NCI-H526 treated with DMSO at 0.1 percent for 48 hours (cell line): ENCODE measurements at places on chromosomes 5 and 9.

GRCh38 chr5:173626505-173626820, 10.0 kb upstream of the BOD1 start:
- no peak for DNase-seq

- no peak for DNase-seq
These were observed 37.4 kb downstream of the CPEB4 start for GRCh38 chr5:173925449-173926071.

- DNase-seq: no peak
These were observed 28.9 kb downstream of the HABP4 start for GRCh38 chr9:96478829-96479371.

DNA sequence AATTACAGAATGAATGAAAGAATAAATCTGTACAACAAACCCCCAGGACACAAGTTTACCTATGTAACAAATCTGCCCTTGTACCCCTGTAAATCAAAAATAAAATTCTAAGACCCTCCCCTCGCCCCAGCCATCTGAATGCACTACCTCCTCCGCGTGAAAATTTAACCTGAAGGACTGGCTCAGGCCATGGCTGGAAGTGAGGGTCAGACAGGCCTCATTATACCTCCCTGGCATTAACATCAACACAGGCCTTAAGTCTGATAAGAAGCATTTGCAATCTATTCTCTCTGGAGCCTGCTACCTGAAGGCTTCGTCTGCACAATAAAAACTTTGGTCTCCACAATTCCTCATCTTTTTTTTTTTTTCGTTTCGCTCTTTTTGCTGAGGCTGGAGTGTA, 48.7 kb upstream of the TTC39B start:
- DNase-seq: no peak

GRCh38 chr9:109894473-109894872, 114.5 kb downstream of the PALM2AKAP2 start:
- DNase-seq: no peak

- no peak for DNase-seq
These were observed 7.7 kb downstream of the LPCAT1 start for GRCh38 chr5:1515921-1516571.

DNA sequence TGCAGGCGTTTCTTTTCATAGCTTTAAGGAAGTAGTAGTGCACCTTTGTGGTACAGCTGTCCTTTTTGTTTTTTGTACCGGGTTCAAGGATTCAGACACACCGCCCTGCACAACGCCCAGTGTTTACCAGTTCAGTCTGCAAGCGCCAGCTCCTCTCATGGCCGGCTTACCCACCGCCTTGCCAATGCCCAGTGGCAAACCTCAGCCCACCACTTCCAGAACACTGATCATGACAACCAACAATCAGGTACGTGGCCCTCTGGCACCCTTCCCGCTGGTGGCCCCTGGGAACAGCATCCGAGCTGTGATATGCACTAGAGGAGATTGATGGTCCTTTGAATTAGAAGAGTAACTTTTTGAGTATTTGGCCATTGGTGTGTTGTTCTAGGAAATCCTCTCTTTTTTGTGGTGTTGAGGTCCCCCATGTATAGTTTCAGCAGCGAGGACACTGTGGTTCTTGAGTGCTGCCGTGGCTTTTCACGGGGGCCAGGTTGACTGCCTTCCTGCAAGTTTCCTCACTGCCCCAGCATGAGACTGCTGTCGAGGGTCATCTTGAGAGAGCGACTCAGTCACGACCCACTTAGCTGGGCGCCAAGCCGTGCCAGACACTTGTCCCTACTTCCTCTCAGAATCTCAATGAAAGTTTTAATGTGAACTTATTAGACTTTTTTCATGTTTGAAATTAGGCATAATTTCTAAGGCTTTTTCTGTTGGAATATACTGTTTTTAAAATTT, 37.9 kb downstream of the TENT4A start:
- no peak for DNase-seq

DNA sequence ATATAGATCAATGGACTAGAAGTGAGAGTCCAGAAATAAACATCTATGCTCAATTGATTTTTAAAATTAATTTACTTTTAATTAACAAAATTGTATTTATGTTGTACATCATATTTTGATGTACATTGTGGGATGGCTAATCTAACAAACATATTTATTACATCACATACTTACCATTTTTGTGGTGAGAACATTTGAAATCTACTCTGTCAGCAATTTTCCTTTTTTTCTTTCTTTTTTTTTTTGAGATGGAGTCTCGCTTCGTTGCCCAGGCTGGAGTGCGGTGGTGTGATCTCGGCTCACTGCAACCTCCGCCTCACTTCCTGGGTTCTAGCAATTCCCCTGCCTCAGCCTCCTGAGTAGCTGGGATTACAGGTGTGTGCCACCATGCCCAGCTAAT, 32.4 kb upstream of the SHB start:
- DNase-seq: no peak

GRCh38 chr9:126478216-126478981, 135.3 kb upstream of the LMX1B start:
- no peak for DNase-seq

- DNase-seq: no peak
These were observed 555.3 kb upstream of the FTMT start for GRCh38 chr5:121296356-121296755.

DNA sequence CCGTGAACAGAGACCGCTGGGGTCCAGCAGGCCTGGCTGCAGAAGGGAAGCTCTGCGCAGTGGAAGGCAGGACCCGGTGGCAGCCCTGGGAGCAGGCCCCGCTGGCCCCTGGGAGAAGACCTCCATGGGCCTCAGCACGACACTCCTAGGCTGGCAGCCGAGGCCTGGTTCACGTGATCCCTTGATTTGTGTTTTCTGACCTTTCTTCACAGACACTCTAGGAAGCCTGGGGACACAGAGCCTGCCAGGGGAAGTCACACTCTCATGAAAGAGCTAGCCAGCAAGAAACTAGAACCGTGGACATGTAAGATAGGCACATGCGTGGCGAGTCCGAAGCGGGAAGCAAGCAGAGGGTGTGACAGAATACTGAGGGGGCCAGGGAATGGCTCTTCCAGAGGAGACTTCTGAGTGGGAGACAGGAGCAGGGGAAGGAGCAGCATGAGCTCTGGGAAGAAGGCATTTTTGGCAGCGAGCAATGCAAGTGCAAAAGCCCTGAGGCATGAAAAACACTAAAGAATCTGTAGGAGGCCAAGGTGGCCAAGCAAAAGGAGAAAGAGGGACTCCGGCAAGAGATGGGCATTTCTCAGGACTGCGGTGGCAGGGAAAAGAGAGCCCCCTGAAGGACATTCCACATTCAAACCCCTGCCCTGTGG, 26.6 kb upstream of the IL17B start:
- DNase-seq: no peak

GRCh38 chr9:134648701-134649530, 7.3 kb downstream of the COL5A1 start:
- no peak for DNase-seq

GRCh38 chr9:4983601-4984165, 1.4 kb upstream of the JAK2 start:
- DNase-seq: no peak

DNA sequence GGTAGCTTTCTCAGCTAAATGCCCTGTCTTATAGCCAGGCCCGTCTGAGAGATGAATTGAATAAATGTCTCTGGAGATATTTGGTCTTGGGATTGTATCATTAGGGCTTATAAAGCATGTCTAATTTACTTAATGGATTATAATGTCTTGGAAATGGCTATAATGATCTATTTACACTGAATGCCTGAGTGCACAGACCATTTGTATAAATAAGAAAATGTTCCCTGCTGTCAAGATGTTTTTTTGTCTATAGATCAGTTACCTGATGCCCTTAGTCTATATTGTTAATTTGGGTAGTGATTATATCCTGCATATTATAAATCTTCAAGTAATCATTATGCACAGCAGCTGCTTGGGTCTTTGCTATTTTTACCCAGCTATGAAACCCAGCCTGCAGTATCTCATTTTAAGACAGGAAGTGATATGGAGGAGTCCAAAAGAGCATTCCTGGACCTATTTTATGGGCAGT, 112.9 kb upstream of the ACTBL2 start:
- DNase-seq: no peak

GRCh38 chr9:34503406-34503805, 19.4 kb downstream of the ENHO start:
- no peak for DNase-seq

GRCh38 chr9:133826289-133827085, 88.3 kb upstream of the SARDH start:
- no peak for DNase-seq

GRCh38 chr9:82410306-82410705, 421.7 kb downstream of the SPATA31D1 start:
- no peak for DNase-seq

GRCh38 chr5:103439007-103439406, 123.6 kb downstream of the NUDT12 start:
- no peak for DNase-seq

DNA sequence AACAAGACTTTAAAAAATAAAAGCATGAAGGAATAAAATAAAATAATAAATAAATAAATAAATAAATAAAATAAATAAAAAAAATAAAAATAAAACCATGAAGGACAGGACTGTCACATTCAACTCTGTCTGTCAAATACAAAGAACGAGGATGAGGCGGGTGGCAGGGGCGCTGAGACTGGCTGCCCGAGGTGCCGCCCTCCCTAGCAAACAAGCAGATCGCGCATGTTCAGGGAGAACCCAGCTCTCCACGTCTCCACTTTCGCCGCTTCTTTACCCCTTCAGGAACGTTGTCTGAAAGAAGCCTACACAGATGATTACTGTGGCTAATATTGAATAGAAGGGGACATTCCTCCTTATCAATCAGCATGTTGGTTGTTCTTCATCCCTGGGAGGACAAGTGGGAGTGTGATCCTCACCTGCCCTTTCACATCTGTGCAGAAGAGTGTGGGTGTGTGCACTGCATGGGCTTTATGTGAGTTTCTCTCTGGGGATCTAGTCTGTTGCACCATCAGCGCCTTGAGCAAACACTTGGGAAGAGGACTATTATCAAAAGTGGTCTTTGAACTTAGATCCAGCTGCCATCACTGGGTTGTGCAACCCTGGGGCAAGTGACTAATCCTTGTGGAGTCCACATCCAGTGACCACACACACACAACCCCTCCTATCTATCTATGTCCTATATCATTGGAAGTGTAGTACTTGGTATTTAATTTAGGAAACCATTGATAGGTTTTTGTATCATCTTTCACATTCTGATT, 399.2 kb downstream of the IRX2 start:
- DNase-seq: no peak

GRCh38 chr9:96318921-96319565, 17.1 kb upstream of the HSD17B3 start:
- no peak for DNase-seq

- DNase-seq: no peak
These were observed 1.3 kb upstream of the PARP8 start for GRCh38 chr5:50665091-50665490.

DNA sequence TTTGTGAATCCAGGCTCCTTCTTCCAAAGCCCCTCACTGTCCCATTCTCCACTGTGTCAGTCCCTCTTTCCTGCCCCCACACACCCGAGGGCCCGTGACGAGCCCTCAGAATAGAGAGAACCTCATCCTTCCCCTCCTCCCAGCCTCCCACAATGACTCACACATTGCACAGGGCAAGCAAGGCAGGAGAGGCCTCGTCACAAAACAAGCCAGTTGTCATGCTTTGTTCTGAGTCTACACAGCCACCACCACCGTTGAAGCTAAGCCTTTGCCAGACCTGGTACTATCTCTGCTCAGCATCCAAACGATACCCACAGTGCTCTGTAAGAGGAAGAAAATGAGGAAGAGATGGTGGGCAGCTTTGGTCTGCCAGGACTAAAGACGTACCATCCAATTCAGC, 142.2 kb upstream of the ZNF366 start:
- DNase-seq: no peak

- DNase-seq: no peak
These were observed 27.9 kb downstream of the PCDH1 start for GRCh38 chr5:141850244-141850768.

DNA sequence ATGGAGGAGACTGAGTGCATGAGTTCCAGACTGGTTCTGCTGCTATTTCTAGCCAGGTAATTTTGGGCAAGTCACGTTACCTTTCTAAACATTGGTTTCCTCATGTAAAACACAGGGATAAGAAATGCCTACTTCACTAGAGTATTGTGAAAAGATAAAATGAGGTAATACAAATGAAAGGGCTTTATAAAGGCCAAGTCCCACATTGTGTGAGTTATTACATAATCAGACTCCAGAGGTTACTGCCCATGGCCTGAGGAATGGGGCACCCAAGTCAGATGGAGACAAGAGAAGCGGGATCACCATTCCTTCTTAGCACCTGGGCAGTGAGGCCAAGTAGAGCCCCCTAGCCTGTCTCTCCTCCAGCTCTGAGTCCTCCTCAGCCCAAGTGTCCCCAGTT, 7.5 kb downstream of the HBEGF start:
- no peak for DNase-seq
